ENCODE measurements at places on chromosomes 5 and 9.

DNA sequence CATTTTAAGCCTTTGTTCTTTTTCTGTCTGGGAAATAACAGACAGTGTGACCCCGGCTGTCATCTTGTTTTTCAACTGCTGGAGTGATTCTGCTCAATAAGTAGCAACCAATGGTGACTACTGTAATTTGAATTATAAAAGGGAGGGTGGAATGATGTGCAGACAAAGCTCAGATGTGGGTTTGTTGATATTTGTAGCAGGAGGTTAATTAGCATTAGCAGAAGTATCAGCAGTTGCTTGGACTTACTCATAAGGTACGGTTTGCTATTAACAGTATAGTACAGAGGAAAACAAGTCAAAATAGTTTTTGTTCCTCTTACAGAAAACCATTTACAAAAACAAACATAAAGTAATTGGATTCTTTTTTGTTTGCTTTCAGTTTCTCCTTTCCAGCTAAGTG, 140.4 kb downstream of the TUSC1 start:
- DNase-seq: peak; percentile 33

DNA sequence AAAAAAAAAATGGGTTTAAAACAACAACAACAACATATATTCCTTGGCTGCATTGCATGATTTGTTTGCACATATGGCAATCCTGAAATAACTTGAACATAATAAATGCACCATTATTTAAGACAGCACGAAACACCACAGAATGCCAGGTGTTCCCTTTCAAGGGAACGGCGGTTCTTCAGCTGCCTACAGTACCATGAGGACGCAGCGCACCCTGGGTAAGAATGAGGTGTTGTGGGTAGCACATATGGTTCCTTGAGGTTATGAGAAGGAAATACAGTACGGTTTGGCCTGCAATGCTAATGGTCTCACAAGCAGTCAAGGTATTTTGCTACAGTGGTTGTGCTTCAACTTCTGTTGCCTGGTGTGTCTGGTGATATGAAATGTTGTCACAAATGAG, 174.8 kb downstream of the SLC12A2 start:
- DNase-seq: no peak

GRCh38 chr5:83197326-83197967, 120.1 kb downstream of the XRCC4 start:
- DNase-seq: no peak

- DNase-seq: no peak
Measured at GRCh38 chr9:108296056-108296455, 559.7 kb downstream of the ACTL7B start.

DNA sequence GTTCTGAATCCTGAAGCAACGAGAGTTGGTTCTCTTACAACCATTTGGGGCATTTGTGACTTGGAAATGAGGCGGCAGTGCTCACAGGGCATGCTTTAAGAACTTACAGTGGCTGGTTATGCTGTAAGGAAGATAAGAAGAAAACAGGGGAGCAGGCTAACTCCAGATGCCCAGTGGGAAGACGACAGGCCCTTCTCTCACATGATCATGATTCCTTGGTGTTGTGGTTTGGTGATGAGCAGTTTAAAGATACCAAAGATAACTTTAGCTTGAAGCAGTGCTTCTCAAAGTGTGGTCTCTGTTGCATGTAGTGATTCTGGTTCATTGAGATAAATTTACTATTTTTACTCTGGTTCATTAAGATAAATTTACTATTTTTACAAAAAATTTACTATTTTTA, 2.6 kb upstream of the HABP4 start:
- DNase-seq: peak; percentile 35

DNA sequence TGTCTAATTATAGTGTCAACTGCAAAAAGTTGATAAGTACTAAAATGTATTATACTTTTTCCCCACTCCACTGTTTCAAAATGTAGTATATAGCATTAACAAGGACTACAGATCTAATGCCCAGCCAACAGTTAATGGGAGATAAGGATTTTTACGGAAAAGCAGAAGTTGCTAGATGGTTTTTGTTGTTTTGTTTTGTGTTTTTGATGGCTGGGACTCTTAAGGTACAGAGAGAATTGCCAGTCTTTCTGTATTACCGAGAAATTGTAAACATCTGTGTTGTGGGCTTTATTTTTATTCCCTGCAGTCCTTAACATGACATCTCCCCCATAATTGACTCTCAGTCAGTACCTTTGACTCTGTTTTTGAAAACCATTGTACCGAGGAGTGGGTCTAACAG, 44.0 kb downstream of the TRIO start:
- no peak for DNase-seq

DNA sequence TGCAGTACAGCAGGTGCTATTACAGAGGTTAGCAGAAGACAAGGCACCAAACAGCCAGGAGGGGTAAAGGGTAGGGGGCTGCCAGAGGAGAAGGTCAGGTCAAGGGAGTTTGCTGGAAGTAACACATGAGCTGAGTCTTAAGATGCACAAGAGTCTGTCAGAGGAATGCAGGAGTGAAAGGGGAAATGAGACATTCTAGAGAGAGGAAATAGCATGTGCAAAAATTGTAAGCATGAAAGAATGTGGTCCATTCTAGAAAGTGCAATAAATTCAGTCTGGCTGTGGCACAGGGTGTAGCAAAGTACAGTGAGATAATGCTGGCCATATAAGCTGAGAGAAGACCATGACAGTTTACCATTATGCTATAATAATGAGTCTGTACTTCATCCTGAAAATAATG, 6.6 kb downstream of the GOLGA1 start:
- no peak for DNase-seq

- no peak for DNase-seq
Measured at GRCh38 chr5:5381310-5381913, 41.1 kb upstream of the ICE1 start.

- no peak for DNase-seq
Measured at GRCh38 chr5:92560698-92561401, 1020.2 kb downstream of the NR2F1-AS1 start.

GRCh38 chr9:2691626-2692025, 25.7 kb upstream of the KCNV2 start:
- no peak for DNase-seq

- DNase-seq: no peak
Measured at GRCh38 chr5:171673328-171673727, 112.3 kb upstream of the SMIM23 start.

DNA sequence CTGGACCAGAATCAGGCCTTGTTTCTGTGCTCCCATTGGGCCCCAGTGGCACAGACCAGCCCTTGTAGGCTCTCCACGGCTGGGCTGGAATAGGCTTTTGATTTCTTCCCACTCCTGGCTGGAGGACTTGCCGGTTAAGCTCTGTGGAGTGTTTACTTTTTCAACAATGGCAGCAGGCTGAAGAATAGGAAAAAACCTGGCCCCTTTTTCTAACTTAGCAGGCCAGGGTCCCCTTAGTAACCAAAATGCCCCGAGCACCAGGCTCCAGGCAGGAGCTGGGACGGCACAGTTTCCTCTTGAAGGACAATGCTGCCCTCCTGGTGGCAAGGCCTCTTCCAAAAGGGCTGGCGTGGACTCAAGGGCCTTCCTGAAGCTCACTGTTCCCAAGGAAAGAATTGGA, 230.3 kb downstream of the CRB2 start:
- no peak for DNase-seq

- no peak for DNase-seq
Measured at GRCh38 chr5:179373961-179374505, 28.8 kb upstream of the ADAMTS2 start.

DNA sequence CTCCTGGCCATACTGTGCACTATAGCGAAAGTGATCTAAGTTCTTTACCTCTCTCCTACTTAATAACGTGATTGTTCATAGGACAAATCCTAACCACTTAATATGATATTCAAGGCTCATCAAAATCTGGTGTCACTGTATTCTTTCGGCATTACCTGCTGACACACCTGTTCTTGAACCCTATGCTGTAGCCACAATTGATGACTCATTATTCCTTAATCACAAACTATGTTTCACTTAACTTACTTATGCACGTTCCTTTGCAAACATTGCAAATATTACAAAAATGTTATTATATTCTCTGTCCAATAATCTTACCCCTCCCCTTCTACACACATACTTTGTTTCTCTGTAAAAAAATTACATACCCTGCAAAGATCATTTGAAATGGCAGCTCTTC, 158.1 kb upstream of the ADRA1B start:
- DNase-seq: no peak

GRCh38 chr5:15899481-15899880, 280.1 kb downstream of the MARCHF11 start:
- no peak for DNase-seq

- peak; percentile 34 for DNase-seq
Measured at GRCh38 chr5:33641744-33642505, 201.2 kb downstream of the TARS1 start.

DNA sequence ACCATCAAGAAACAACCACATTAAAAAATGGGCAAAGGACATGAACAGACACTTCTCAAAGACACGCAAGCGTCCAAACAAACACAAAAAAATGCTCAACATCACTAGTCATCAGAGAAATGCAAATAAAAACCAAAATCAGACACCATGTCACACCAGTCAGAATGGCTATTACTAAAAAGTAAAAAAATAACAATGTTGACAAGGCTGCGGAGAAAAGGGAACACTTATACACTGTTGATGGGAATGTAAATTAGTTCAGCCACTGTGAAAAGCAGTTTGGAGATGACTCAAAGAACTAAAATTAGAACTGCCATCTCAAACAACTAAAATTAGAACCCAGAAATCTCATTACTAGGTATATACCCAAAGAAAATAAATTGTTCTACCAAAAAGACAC, 80.4 kb downstream of the CAAP1 start:
- DNase-seq: no peak

DNA sequence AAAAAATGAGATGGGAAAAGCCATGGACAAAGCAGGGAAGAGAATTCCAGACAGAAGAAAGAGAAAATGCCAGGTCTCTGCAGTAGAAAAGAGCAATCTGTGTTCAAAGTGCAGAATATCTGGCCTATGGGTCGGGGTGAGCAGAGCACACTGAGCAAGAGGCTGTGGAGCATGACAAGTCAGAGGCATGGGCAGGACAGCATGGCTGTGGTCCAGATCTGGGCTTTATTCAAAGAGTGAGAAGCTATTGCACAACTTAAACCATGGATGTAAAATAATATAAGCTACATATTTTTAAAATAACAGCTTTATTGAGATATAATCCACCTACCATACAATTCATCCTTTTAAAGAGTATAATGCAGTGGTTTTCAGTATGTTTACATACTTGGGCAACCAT, 133.1 kb upstream of the SPDL1 start:
- no peak for DNase-seq

DNA sequence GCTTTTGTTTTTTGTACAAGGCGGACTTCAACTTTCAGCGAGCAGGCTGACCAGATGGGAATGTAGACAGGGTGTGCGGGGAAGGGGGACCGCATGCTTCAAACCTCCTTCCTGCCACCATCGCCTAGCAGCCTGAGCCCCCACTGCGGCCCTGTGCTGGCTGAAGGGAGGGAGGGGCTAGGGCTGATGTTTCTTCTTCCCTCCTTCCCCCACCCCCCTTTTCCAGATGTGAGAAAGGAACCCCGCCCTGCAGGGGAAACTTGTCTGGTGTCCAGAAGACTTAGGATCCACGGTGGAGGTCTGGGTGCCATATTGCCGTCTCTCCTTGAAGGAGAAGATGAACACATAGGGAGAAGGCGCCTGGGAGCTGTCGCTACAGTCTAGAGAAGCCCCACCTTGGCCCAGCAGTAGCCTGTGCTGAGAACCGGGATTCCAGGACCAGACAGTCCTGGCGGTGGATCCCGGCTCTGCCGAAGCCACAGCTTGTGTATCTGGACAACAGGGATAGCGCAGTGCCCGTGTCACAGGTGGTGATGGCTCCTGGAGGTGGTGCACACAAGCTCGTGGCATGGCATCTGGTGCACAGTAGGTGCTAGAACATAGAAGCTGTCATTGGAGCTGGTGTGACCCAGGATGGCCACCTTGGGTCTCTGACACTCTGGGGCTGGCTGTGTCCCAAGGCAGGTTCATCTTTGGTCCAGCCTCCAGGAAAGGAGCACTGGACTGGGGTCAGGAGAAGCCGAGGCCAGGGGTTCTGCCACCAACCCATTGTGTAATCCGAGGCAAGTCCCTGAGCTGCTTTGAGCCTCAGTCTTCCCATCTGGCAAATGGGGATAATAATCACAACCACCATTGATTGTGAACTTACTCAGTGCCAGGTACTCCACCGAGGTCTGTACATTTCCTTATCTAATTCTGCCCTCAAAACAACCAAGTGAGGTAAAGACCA, 205.6 kb downstream of the C9orf50 start:
- no peak for DNase-seq

GRCh38 chr5:76339919-76340318, 63.2 kb upstream of the IQGAP2 start:
- DNase-seq: peak; percentile 39

DNA sequence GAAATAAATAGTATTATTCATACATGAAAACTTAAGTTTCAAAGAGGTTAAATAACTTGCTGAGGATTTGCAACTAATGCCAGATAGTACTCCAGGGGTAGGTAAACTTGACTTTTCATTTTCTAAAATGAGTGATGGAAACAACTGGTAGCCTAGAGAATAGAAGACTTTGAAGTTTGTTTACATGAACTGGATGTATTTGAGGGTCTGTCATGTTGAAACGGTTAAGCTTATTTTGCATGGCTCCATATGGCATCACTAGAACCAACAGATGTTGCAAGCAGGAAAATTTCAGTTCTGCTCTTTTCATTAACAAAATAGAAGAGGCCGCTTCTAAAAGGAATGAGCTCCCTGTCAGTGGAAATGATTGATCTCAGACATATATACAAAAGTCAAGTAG, 105.1 kb upstream of the SGCD start:
- DNase-seq: no peak

- DNase-seq: no peak
Measured at GRCh38 chr9:109383356-109383755, 62.5 kb upstream of the EPB41L4B start.

GRCh38 chr5:145922059-145922458, 14.3 kb upstream of the SH3RF2 start:
- DNase-seq: no peak

DNA sequence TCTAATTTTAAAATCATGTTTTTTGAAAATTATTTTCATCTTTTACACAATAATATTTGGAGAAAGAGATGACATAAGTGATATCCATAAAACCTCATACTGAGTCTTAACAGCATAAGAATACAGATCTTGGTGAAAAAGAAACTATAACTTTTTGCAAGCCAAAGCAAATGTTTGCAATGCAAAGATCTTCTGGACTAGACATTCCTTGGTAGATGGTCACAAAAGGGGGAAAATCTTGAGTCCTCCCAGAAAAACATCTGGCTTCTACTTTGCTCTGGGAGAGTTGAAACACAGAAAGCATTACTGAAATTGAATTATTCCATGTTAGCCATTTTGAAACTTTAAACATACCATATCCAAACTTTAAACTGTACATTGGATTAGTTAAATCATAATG, 308.2 kb downstream of the ANXA1 start:
- DNase-seq: no peak

DNA sequence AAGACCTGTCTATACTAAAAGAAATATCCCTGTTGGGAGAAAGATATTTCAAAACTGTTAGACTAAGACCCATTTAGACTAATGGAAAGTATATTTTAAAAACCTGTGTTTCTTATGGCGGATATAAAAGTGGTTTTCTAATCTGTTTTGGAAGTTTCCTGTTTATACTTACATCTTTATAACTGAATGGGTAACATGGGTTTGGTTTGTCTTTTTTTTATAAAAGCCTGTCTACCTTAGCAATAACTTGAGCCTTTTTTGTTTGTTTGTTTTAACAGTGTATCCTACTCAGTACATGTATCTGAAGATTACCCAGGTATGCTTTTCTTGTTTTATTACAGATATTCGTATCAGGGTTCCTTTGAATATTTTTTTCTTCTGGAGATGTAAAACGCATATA, 83.4 kb downstream of the PARP8 start:
- no peak for DNase-seq
